WERI-Rb-1 (cell line): ENCODE measurements at places on chromosomes 7 and 10.

DNA sequence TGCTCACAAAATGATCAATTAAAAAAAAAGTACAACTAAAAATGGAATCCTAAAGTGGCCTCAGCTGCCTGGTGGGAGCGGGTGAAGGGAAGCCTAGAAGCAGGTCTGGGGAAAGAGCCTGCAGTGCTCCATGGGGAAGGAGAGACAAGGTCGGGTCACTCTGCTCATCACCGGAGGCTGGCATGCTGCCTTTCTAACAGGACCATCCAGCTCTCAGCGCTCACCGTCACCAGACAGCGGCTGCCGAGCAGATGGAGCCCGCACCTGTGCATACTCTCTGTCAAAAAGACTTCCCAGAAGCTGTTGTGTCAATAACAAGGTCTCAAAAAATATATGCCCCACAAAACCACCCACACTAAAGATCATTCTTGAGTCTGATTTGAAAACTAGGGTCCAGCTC is 112.8 kb downstream of the BAMBI start:
- no peak for DNase-seq

DNA sequence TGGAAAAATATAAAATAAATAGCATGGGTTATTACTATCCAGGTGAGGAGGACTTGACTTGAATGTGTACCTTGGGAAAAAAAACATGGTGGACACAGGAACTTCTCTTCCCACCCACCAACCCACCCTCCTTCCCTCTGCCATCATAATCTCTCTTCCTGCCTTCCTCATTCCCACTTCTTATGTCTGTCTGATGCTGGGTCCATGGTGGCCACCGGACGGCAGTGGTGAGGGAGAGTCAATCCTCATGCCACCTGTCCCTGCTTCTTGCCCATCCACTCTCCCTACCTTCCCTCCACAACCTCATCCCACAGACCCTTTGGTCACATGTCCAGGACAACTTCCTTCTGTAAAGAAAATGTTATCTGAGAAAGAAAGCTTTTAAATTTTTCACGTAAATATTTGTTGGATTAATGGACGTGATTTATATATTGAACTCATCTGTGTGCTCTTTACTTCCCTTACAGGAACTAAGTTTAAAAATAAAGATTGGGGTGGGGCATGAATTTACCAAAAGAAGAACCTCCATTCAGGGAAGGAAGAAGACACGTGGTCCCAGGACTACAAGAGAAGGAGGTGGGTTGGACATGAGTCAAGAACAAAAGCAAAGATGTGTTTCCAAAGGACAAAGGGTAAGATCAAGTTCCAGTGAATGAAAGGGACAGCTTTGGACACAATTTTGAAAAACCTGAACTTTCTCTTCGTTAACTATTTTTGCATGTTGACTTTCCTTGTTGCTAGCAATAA is 104.5 kb downstream of the PIP4K2A start:
- DNase-seq: peak; percentile 8

DNA sequence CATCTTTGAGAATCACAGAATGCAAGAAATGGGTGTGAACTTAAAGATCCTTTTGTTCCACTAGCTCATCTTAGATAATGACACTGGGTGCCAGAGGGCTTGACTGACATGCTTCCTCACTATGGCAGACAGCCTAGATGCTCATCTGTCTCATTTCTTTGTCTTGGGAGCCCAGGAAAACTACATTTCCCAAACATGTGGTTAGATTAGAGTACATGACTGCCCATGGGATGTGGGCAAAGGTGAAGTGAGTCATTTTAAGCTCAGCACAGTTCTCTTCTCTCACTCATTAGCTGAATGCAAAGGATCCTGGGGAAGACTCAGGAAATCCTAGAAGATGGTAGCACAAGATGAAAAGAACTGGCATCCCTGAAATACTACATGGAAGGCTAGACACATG is 32.5 kb upstream of the TBX20 start:
- no peak for DNase-seq

GRCh38 chr10:77925795-77926565 is 575 bp downstream of the DLG5 start:
- peak; percentile 66 for DNase-seq

- DNase-seq: no peak
These were observed 239.1 kb upstream of the AUTS2 start for GRCh38 chr7:69359003-69359700.

DNA sequence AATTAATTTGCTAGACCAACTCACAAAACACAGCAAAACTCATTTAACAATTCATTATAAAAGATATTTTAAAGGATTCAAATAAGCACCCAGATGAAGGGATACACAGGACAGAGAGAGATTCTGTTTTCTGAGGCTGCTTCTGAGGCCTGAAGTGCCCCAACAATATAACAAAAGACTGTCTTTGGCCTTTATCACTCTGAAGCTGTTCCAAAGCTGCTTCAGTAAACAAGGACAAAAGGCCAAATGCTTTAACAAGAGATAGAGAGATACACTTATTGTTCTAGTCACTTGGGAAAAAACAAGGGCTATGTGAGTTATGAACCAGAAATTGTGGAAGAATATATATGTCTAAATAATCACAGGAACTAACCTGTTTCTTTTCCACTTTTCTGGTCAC is 223.7 kb downstream of the CXCL12 start:
- no peak for DNase-seq

DNA sequence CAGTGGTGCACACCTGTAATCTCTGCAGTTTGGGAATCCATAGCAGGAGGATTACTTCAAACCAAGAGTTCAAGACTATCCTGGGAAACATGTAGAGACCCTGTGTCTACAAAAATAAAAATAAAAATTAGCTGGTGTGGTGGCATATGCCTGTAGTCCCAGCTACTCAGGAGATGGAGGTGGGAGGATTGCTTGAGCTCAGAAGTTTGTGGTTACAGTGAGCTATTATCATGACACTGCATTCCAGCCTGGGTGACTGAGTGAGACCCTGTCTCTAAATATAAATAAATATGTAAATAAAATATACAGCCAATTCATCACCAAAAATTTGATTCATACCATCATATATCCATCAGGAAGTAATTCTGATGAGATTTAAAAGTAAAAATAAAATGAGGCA is 60.9 kb downstream of the ANKRD7 start:
- DNase-seq: no peak

- DNase-seq: peak; percentile 63
These were observed 14.6 kb upstream of the INSYN2A start for GRCh38 chr10:127210936-127211466.

- no peak for DNase-seq
These were observed 69.9 kb upstream of the FGL2 start for GRCh38 chr7:77269360-77270093.

DNA sequence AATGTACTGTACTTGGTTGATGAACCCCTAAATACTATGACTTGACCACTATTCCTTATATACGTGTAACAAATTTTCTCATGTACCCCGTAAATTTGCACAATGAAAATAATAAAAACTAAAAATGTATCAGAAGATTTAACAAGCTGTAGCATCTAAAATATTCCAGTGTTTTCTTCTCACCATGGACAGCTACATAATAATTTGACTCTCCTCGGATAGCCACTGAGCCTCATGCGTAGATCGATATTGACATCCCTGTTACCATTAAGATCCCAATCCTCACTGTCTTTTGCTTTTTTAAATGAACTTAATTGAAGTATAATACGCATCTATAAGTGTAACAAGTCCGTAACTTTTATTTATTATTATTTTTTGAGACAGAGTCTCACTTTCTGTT is 179.7 kb upstream of the C7orf33 start:
- no peak for DNase-seq

GRCh38 chr7:117129521-117129955 is 176.2 kb downstream of the ST7 start:
- no peak for DNase-seq

- peak; percentile 83 for DNase-seq
These were observed 47.2 kb downstream of the CAMK1D start for GRCh38 chr10:12396567-12396966.

DNA sequence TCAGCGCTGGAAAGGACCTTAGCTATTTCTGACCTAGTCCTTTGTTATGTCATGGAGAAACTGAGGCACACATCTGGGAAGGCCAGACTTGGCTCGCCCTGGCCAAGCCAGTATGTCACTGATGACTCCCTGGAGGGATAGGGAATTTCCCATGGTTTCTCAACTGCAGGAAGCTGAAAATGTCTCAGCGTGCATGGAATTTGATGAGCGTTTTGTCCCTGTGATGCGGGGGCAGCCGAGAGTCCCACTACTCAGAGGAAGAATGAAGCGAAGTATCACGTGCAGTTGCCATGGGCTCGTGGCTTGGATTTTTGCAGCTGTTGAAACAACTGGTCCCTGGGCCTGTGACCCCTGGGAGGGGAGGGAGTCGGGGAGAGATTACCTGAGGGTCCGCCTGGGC is 44.8 kb downstream of the CLIP2 start:
- no peak for DNase-seq

GRCh38 chr7:73526896-73527821 is 5.1 kb upstream of the BAZ1B start:
- DNase-seq: peak; percentile 28

DNA sequence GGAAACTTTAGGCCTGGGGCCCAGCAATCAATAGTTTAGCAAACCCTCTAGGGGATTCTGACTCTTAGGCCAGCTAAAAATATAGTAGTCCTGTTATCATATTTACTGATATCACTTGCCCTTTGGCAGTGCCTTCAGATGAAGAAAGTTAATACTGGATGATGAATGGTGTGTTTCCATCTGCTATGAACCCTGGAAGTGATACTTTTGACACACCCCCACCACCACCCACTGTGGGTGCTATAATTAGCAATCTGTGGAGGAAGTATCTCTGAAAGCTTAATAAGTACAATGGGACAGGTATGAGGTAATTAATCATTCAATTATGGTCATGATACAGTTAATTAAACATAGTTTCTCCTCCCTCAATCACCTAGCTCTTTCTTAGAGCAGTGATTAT is 90.4 kb upstream of the LRRTM3 start:
- DNase-seq: no peak

DNA sequence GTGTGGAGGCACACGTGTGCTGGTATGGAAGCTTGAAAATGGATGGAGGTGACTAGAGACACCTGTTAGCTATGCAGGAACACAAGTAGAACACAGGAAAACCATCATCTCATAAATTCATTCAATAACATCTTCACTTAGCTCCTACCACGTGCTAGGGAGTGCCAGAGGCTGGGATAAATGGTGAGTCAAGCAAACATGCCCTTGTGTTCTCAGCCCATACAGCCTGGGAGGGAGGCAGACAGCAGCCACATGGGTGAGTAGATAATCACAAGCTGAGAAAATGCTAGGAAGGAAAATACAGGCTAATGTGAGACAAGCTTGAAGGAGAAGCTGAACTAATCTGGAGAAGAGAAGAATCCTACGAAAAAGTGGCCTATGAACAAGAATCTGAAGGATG is 468.0 kb upstream of the ZMIZ1 start:
- no peak for DNase-seq

DNA sequence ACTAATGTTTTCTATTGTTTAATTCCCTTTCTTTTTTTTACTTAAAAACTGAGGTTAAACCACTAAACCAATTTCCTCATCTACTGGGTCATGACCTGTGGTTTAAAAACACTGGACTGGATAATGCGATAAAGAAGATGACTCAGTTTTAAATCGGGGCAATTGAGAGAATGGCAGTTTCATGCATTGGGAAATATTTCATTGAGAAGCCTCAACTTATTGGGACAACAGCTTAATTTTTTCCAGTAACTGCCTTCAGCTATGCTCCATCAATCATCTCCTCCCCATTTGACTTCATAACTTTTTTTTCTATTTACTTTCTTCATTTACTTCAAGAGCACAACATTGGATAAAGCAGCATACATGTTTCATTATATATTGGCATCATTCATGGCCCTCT is 61.8 kb upstream of the MET start:
- no peak for DNase-seq

- DNase-seq: no peak
These were observed 149.8 kb downstream of the DYNC1I1 start for GRCh38 chr7:95922191-95922590.

DNA sequence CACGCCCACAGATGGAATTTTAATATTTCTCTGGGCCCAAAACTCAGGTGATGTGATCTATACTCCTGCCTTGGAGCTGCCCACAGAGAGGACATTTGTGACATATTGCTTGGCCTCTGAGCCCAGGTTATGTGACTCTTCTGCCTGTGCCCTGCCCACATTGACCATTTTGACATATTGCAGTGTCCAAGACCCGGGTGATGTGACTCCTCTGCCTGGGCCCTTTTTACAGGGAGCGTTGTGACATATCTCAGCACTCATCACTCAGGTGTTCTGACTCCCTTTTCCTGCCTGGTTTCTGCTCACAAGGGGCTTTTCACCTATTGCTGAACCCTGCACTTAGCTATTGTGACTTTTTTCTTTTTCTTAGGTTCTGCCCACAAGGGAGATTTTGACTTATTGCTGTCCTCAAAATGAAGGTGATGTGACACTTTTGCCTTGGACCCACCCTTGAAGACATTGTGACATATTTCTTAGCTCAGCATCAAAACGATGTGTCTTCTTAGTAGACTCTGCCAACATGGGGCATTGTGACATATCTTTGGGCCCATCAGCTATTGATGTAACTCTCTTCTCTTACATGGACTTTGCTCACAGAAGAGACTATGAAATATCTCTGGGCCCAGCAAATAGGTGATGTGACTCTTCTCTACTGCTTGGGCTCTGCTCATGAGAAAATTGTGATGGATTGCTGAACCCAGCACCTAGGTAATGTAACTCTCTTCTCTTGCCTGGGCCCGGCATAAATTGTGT is 11.0 kb upstream of the ZNF107 start:
- no peak for DNase-seq

- no peak for DNase-seq
These were observed 10.7 kb downstream of the HIP1 start for GRCh38 chr7:75727881-75728593.

GRCh38 chr10:35133586-35133985 is 6.9 kb downstream of the CREM start:
- DNase-seq: no peak

GRCh38 chr7:47901542-47901941 is 46.7 kb downstream of the PKD1L1 start:
- DNase-seq: no peak

GRCh38 chr7:15481132-15481531 is 80.7 kb downstream of the AGMO start:
- DNase-seq: no peak

DNA sequence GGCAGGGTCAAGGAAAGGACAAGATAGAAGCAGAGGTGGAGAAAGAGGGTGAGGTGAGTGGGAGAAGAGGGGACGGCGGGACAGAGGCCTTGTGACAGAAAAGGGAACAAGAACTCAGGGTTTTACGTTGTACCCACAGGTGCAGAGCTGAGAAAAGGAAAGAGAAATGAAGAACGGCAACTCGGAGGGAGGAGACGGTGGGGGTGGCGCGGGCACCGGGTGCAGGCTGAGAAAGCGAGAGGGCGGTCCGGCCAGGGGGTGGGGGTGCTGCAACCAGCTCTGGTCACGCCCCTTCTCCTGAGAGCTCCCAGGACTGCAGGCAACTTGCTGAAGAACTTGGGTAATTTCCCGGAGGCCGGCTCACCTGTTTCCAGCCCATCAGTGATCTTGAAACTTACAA is 65.3 kb downstream of the CARD11 start:
- no peak for DNase-seq

DNA sequence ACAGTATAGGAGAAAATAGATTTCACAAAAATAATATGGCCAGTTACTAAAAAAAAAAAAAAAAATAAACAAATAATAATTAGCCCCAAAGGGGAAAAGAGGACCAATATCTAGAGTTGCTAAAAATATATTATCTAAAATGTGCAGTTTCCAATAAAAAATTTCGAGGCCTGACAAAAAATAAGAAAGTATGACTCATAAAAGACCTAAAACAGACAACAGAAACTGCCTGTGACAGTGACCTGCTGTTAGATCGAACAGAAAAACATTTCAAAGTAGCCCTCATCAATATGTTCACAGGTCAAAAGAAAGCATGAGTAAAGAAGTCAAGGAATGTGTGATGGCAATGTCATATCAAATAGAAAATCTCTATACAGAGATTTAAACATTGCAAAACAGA is 11.8 kb upstream of the TSPAN12 start:
- no peak for DNase-seq
